Bronchial epithelial cell (primary cell): ENCODE measurements at places on chromosomes 7 and 10.
A peak's percentile ranks its signal among the peaks of the same experiment; 100 is the strongest.

DNA sequence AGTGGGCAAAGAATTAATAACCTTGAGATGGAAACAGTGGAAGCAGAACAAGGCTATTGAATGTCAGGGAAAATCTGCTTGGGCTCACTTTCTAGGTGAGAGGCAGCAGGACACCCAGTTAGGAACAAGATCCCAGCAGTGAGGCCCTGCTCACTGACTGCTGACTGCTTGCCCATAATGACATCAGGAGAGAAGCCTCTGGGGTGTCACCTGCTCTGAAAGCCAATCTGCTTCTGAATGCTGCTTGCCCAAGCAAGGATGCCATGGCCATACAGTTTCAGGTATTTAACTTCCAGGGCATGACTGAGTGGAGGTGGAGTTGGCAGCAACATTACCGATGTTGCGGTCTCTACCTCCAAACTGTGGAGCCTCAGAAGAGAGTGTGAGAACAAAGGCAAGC, 11.7 kb upstream of the WAPL start:
- DNase-seq, result no peak

DNA sequence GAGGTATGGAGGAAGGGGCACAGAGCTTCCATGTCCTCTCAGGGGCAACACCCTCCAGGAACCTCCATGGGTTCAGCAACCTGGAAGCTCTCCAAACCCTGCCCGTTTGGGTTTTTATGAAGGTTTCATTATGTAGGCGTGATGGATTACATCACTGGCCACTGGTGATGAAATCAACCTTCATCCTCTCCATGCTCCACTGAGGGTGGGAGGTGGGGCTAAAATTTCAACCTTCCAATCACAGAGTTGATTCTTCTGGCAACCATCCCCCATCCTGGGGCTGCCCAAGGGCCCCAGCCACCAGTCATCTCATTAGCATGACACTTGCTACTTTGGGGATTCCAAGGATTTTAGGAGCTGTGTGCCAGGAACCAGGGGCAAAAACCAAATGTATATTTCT, 90.1 kb downstream of the TEX36 start:
- DNase-seq, result no peak

DNA sequence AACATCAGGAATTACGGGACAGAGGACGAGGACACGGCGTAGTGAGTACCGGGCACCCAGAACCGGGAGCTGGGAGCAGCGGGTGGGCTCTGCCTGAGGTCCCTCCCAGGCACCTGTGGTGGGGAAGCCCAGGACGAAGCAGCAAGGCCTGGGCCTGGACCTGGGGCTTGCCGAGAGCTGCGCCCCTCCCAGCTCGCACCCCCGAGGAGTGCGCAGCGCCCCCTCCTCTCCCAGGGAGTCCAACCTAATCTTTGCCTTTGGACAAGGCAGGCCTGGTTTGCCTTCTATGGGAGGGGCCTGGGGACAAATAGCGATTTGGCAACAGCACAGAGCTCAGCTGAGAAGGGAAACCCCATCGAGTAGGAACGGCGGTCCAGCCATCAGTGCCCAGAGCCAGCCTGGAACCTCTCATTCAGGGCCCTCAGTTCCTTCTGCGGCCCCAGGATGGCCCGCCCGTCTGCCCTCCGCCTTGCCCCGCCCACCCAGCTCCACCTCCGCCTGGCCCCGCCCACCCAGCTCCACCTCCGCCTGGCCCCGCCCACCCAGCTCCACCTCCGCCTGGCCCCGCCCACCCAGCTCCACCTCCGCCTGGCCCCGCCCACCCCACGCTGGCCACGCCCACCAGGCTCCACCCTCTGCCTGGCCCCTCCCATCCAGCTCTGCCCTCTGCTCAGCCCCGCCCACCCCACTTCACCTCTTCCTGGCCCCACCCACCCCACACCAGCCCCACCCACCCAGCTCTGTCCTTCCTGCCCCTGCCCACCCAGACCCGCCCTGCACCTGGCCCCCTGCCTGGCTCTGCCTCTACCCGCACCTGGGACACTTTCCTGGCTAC, 32.5 kb upstream of the KNDC1 start:
- no peak for DNase-seq

DNA sequence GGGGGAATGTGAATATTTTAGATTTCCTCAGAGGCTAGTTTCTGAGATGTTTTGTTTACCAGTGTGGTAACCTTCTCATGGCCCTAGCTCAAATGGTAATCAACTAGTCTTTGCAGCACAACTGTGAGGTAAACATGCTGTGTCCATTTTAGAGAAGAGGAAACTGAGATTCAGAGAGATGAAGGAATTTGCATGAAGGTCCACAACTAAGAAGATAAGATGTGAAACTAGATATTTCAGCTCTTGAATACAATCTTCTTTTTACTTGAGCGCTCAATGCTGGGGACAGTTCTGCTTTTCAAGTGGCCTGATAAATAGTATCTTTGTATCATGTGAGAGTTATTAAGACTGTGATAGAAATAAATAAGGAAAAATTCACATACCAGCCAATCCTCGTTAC, 245.4 kb downstream of the AUTS2 start:
- no peak for DNase-seq

DNA sequence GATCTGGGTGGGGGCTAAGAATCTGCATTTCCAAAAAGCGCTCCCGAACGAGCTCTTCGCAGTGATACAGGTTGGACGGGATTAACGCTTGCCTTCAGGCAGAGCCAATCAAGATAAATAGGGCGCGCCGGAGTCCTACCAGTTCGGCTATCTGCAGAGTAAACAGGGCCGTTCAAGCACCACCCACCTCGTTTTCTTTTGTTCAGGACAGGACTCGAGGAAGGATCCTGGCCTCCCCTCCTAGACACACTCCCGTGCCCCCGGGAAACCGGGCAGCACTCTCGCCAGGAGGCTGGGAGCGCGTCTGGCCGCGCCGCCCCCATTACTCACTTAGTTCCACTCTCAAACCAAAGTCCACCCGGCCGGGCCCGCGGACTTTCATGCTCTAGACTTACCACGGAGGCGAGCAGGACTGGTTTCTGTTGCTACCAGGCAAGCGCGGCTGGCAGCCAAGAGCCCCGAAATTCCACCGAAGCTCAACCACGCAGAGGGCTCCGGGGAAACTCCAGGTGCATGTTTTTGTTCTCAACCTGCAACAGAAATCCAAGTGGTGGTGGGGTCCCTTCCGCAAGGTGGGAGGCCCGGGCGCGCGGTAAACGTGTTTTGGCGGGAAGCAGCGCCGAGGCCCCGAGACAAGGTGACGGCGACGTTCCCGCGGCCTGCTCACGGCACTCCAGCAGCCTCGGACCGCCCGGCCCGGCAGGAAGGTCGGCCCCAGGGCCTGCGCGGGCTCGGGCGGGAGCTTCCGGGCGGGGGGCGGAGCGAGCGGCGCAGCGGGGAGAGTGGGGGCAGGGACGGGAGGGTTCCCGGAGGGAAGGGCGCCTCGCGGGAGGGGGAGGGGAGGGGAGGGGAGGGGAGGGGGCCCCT, 12.7 kb downstream of the HNRNPF start:
- DNase-seq, result peak; percentile 53

- no peak for DNase-seq
Measured at GRCh38 chr7:108322925-108323832, 133.1 kb downstream of the NRCAM start.

GRCh38 chr7:112708236-112708635, 82.0 kb downstream of the TMEM168 start:
- DNase-seq, result no peak

- no peak for DNase-seq
Measured at GRCh38 chr10:34126371-34127151, 688.5 kb downstream of the PARD3 start.

DNA sequence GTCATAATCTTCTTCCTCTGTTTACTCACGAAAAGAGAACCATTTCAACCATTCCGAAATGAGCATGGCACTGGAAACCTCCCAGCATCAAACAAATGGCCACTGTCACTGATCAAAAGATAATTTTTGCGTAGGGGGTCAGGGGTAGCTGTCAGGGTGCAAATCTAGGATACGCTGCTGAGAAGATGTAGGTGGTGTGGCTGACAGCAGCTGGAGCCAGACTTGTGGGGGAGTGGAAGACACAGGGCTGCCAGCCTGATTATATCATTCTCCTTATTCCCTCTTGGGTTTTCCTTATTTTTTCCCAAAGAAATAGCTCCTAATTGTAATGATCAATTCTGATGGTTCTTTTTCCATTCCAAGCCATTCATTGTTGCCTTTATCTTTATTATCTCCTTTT, 266.1 kb downstream of the SORCS1 start:
- no peak for DNase-seq

DNA sequence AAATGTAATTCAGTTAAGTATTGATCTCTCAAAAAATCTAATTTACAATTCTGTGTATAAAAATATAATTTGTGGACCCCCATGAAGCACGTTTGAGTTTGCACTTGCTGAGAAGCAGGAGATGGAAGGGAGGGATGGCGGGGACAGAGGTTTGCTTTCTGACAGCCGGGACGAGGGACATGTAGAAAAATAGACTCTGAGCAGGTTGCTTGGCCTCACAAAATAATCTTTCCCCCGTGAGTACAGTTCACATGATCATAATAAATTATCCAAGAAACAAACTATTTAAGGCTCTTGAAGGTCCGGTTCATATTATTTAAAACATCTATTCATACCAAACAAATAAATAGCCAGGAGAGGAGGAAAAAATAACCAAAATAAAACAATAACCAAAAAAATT, 10.0 kb downstream of the SHH start:
- DNase-seq, result no peak

- peak; percentile 3 for DNase-seq
Measured at GRCh38 chr7:55325371-55325792, 39.8 kb upstream of the LANCL2 start.

- DNase-seq, result peak; percentile 67
Measured at GRCh38 chr7:41628901-41629300, 74.0 kb downstream of the INHBA start.

DNA sequence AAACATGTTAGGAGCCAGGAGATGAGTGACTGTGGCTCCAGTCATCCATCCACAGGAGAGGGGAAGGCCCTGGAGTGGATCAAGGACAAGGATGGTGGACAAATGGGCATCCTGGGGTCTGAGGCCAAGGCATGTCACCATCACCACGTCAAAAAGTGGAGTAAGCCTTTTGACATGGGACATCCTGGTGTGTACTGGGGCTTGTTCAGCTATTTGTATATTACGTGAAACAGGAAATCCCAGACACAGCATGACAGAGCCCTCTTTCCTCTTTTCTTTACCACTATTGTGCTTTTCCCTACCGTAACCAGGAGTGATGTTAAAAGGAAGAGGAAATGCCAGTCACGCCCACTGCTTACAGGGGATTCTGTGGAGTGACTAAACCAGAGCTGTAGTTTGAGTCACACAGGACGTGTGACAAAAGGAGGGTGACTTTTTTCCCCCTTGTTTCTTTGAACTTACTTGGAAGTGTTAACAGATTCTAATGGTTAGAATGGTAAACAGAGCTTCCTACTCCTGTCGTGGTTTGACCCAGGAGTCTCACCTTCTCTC, 15.4 kb downstream of the ACSL5 start:
- peak; percentile 90 for DNase-seq

DNA sequence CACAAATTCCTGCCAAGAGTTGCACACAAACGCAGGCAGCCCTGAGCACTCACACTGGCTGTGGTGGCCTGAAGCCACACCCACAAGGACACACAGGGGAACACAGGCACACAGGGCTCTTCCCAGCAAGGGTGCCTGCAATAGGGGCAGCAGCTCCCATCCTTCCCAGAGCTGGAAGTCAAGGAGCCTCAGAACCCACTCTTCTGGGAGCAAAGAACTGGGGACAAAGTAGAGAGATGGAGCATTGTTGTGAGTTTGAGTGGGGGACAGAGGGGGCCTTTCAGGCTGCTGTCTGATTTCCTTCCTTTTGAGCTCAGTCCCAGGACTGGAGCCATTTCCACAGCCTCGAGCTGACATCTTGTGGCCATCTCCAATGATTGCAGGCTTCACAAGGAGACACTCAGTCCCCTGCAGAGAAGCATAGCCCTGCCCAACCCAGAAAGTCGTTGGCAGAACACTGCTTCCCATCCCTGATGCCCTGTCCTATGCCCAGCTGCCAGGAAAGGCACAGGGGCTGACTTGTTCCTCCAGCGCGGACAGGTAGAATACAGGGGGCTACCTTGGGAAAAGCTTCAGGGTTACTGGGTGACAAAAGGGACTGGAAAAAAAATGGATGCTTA, 34.4 kb upstream of the SLF2 start:
- DNase-seq, result peak; percentile 58

- DNase-seq, result peak; percentile 17
Measured at GRCh38 chr7:55423277-55423711, 58.2 kb downstream of the LANCL2 start.

DNA sequence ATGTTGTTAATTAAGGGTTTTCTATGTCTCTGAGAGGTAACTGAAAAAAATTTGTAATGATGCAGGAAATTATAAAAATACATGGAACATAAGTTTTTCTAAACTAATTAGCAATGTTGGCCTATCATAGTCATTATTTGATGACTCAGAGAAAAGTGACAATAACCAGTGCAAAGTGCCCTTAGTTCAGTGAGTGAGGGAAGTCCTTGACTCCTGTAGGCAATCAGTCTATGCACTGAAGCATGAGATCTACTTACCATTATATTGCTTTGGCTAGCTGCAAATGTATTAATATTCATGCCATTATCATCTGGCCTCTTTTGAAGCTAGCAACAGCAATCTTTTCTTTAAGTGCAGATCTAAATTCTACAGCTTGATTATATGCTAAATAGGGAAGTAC, 40.6 kb downstream of the CCDC172 start:
- DNase-seq, result no peak

- DNase-seq, result no peak
Measured at GRCh38 chr10:28320090-28320489, 17.2 kb upstream of the MPP7 start.

DNA sequence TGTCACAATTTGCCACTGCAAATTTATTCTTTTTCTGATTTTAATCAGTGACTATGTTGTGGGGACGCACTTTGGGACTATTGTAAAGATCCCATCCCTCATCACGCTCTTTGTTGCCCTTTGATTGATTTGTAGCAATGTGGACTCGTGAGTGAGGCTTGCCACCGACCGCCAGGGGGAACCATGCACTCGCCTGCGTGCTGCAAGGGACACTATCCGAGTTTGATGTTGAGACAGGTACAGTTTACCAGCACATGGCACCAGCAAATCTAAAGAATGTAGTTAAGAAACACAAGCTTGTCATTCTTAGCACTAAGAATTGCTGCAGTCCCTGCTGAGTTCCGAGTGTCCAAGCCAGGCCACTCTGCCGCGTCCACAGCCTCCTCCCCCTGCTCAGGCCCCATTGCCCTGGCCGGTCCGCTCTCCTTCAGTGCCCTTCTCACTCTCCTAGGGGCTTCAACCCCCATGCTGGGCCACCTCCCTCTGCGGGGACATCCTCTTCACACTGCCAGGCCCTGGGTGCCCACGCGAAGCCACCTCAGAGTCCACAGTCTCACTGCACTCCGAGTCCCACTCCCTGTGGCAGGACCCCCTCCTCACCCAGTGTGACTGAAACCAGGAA, 2.0 kb upstream of the SFTPA2 start:
- peak; percentile 50 for DNase-seq
